ENCODE measurements at places on chromosomes 6 and 20.

GRCh38 chr6:169977434-169978265 lies 226.2 kb downstream of the ERMARD start:
- no peak for DNase-seq

DNA sequence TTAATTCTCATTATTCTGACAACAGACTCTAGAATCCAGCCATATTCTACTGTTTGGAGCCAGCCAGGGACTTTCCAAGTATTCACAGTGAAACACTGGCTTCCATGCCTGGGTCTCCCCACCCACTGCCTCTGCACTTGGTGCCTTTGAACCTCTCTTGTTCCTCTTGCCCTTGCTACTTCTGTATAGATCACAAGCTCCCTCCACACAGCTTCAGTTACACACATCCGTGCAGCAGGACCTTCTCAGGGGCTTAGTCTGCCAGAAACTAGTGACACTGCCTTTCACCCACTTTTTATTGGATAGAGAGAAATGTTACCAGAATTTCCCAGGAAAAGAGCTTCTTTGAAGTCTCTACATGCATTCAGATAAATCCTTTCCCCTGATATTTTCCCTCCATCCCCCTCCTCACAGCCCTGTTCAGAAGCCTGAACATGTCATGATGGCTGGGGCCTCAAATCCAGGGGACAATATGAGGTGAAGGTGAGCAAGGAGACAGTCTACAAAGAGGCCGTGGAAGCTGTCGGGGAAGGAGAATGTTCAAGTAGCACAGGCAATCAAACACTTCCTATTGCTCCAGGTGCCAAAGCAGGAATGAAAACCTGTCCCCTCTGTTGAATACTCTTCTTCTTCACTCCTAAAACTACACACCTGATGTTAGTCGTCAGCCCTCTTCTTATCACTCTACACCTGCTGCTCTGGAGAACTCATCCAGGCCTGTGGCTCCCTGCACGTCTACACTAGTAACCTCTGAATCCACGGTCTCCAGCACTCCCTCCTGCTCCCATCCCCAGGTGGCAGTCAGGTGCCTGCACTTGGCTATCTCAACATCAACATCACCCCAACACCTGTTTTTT lies 20.2 kb upstream of the HLA-DOA start:
- no peak for DNase-seq

DNA sequence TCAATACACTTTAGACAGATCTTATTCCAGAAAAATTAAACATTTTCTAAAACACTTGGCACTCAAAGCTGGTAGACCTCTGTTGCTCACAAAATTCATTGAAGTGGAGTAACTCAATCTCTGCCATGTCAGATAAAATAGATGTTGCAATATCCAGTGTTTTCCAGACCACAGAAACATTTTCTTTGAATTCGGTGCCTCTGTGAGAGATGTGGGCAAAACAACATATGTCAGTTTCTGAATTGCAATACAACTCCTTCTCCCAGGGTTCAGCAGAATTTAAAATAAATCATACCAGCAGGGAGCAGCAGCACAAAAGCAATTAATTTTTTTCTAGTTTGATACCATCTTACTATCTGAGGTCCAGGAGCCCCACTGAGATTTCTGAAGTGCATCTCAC lies 11.3 kb upstream of the PKHD1 start:
- DNase-seq, result no peak

DNA sequence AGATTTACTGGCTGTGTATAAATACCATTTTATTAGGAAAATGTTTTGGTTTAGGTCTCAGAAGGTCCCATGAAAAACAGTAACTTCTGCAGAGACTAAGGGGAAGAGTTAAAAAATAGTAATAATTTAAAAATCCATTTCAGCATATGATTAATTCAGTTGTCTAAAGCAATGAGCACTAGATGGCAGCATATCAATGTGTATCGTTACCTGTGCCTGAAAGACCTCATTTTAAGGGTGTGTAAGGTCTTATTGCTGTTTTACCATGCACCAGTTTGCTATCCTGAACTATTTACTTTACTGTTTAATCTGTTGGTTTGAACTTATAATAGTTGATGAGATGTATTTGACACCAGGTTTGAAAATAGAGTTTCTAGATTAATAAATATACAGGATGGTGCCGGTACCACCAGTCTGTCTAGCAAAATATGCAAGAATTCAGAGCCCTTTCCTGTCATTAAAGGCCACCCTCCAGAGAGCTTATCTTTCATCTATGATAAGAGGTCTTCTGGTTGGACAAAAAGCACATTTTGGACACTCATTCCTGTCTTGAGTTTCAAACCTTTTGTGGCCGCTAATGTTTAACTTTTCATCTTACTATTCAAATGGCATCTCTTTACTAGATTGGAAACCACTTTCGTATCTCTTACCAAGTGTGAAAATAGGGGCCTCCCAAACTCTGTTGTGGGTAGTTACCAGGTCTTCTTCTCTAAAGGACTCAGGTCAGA lies 8.9 kb upstream of the AHI1 start:
- no peak for DNase-seq

- DNase-seq, result no peak
These were observed at the start of gene LTB for GRCh38 chr6:31582230-31582643. TSS of gene LTB (minus strand) at chr6:31582424. CDS start at chr6:31582417, 7 bp downstream.

DNA sequence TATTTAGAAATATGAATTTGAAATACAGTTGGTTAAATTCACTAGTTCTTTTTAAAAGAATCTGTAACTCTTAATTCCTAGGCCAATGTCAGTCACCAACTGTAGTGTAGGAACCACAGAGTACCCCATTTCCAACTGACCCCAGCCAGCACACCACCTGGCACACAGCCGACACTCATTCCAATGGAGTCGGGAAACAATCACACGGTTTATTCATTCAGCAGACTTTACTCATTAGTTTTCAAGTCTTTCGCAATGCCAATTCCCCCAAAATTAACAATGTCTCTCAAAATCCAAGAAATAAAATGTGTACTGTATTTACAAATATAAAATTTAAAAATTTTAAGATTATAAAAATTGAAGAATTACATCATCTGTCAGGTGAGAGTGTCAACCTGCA lies 13.5 kb downstream of the ARG1 start:
- DNase-seq, result no peak

GRCh38 chr6:139597771-139598755 lies 223.6 kb upstream of the CITED2 start:
- no peak for DNase-seq

- DNase-seq, result no peak
These were observed 123.3 kb upstream of the B3GAT2 start for GRCh38 chr6:71080133-71080532.

- no peak for DNase-seq
These were observed 329.3 kb upstream of the IRAK1BP1 start for GRCh38 chr6:78538002-78538401.

DNA sequence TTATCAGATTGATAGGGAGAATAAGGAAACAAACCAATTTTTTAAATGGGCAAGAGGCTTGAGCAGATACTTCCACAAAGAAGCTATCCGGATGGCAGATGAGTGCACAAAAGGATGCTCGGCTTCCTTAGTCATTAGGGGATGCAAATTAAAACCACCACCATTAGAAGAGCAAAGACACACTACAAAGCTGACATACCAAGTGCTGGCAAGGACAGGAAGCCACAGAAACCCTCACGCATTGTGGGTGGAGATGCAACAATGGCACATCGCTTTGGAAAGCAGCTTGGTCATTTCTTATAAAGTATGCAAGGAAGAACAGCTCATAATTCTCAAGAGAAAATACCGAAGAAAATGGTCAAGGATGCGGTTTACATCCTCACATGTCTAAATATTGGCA lies 19.8 kb downstream of the BFSP1 start:
- DNase-seq, result no peak

DNA sequence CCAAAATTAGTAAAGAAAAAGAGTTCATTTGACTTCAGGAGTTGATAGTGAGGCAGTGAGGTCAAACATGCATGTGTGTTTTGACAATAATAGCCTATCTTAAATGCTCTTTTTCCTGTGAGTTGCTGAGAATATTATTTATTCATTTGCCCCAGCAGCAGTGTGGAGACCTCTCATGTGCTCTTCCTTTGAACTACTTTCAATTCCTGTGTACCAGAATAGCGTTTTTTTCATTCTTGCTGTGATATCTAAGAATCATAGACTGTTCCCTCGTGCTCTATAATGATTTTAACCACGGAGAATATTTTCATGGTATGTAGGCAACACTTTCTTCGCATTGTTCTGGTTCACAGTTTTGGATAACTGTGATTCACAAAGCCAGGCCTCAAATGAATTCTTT lies 5.2 kb downstream of the CDYL start:
- no peak for DNase-seq

DNA sequence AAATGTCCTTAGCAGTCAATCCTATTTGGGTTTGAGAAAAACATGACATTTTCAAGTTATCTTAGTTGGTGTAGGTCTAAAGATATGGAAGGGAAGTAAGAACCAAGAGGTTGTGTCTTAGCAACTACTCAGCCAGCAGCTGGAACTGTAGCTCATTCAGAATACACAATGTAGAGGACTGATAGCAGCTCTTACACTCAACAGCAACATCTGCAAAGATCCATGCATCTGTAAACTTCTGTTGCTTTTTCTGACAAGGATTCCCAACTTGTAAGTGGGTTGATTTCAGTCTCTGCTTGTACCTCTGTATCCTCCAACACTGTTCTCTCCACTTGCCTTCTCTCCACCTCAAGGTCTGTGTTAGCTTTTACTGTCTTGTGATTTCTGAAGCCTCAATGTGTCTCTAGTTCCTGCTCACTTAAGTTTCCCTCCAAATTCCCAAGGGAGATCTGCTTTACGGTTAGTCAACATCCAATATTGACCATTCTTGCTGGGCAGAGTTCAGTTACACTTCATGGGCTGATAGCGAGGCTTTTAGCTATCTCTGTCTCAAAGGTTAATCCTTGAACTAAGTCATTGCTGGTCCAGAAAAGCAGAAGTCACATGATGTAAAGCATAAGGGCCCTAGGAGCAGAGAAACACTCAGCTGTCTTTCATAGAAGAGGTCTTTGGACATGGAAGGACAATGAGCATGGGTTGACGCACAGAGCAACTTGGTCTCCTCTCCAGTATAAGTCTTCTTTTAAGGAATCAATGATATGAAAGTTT lies 71.6 kb upstream of the LGSN start:
- no peak for DNase-seq

- no peak for DNase-seq
These were observed 1.8 kb downstream of the FAM83D start for GRCh38 chr20:38927902-38928578.
